Activated naive CD4-positive, alpha-beta T cell treated with anti-CD3 and anti-CD28 coated beads, Interleukin-2, amount 50 U/mL, for 16 hours (primary cell): ENCODE measurements at places on chromosomes 3 and 15.

DNA sequence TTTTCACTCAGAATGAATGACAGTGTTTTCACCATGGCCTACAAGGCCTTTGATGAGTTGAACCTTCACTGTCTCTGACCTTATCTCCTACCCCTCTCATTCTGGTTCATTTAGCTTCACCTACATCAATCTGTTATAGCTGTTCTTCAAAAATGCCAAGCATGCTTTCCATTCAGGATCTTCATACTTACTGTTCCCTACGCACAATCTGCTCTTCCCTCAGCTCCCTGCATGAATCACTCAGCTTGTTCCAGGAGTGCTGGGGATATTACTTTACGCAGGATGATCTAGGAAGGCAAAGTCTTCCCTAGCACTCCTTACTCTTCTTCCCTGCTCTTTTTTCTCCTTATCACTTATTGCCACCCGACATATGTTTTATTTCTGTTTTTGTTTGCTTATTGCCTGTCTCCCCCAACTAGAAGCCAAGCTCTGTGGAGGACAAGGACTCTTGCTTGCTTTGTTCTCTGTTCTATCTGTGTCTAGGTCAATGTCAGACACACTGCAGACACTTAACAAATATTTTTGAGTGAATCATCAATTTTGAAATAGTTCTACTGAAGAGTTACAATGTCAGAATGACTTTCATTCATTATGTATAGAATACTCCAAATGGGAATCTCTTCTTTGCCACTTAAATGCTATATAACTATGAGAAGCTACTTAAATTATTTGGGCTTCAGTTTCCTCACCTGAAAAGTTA, 238.3 kb upstream of the FEZF2 start:
- no peak for DNase-seq

DNA sequence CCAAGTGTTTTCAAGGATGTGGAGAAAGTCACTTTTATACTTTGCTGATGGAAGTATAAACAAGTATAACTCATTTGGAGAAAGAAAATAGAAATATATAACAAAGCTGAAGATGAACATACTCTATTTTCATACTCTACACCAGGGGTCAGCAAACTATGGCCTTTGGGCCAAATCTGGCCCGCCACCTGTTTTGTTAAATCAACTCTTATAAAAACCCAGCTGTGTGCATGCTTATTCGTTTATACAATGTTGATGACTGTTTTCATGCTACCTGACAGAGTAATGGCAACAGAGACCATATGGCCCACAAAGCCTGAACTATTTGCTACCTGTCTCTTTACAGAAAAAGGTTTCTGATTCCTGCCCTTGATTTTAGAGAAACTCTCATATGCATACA, 124.0 kb downstream of the NR1D2 start:
- DNase-seq = no peak

DNA sequence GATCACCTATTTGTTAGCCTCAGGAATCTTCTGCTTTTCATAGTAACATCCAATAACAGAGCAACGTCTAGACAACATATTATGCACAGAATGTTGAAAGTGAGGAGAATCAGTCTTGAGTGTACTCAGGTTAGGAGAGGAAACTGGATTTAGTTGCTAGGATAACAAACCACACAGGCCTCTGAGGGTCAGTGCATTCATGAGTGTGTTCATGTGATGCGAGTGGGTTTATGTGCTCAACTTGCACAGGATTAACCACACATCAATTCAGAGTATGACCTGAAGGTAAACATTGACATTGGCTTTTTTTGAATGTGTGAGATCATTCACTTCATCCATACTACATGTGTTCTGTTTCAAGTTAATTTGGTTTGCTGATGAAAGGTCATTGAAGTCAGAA, 287.6 kb downstream of the DIPK2A start:
- DNase-seq = no peak

DNA sequence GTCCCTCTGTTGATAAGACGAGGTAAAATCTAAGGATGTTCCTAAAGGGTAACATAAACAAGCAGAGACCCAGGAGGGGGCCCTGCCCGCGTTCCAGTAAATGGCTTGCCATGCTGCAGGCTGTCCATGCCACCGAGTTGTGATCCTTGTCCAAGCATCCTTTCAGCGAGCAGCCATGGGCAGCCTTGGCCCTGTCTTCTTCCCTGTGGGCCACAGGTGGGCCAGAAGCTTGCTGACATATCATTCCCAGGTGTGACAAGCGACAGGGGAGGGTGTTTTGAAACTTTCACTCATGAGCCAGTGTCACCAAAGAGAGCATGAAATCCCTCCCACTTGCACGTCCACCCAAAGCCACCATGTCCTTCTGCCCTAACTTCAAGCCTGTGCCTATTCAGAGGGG, 53.7 kb downstream of the PCSK6 start:
- no peak for DNase-seq

DNA sequence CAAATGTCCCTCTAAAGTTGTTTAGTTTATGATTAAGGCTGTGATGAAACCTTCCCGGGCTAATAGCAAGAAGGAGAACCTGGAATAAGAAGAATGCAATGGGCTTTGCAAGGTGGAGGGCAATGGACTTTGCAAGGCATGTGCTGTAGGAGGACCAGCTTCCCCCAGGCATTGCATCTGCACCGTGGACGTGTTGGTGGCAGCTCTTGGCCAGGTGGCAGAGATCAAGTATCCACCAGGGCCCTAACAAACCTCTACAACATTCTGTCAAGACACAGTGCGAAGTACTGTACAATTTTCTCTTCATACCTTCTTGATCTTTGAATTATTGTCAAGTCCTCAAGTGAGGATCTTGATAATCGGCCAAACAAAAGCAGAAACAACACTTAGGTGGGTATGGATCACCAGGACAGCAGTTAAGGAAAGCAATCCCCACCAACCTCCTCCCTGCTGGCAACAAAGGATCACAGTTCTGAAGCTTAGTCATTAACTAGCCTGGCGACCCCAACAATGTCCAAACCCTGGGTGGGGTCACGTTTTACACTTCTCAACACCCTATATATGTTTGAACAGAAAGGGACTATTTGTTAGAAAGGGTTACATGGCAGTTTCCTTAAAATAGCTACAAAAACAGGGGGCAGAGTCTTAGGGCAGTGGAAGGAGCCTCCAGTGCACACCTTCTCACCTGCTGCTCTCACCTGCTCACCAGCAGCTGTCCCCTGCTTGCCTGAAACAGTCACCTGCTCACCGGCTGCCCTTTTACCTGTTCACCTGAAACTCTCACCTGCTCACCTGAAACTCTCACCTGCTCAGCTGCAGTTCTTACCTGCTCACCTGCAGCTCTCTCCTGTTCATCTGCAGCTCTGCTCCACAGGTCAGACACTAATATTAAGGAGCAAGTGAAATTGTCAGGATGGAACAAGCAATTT, 137.9 kb upstream of the LIPC start:
- no peak for DNase-seq

GRCh38 chr3:133914839-133915600, 19.3 kb upstream of the RAB6B start:
- no peak for DNase-seq

DNA sequence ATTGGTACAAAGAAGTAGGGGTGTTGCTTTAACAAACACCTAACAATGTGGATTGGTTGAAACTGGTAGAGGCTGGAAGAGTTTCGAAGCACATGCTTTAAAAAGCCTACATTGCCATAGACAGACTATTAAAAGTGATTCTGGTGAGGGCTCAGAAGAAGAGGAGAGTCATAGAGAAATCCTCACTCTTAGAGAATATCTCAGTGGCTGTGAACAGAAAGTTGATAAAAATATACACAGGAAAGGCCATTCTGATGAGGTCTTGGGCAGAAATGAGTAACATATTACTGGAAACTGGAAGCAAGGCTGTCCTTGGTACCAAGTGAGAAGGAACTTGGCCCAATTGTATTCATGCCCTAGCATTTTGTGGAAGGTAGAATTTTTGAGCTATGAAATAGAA, 173.7 kb upstream of the CRBN start:
- no peak for DNase-seq

- DNase-seq = no peak
These were observed 8.5 kb upstream of the RUVBL1 start for GRCh38 chr3:128131897-128132646.

GRCh38 chr3:71977525-71977924, 192.6 kb upstream of the PROK2 start:
- no peak for DNase-seq
